ENCODE measurements at places on chromosomes 6 and 20. TPM values are rescaled to one million over a fixed set of nuclear protein-coding genes. Genes with fewer than 3 reads are reported as not detected.

KIF6 gene
- total RNA-seq = 0.16 TPM

IL17A gene
- total RNA-seq = not detected

HLA-DRA gene
- total RNA-seq = not detected

ZNF334 gene
- not detected for total RNA-seq

ZNF165 gene
- 1.1 TPM for total RNA-seq

CCN6 gene
- not detected for total RNA-seq

All from A549 treated with CORT108297 at 1 μM for 4 hours (cell line).